ENCODE measurements at places on chromosomes 3 and 15.

DNA sequence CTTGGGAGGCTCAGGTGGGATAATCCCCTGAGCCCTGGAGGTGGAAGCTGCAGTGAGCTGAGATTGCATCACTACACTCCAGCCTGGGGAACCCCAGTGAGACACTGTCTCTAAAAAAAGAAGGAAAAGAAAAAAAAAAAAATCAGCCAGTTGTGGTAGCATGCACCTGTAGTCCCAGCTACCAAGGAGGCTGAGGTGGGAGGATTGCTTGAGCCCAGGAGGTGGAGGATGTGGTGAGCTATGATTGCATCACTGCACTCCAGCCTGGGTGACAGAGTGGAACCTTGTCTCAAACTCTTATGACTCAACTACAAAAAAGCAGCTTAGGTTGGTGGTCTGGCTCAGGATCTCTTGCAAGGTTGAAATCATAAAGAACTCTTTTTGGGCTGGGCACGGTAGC, 19.3 kb upstream of the GPX1 start:
- peak; percentile 13 for DNase-seq

GRCh38 chr3:89221924-89222323, 114.5 kb downstream of the EPHA3 start:
- no peak for DNase-seq

GRCh38 chr15:60313906-60314305, 83.9 kb downstream of the ANXA2 start:
- DNase-seq, result no peak

- DNase-seq, result no peak
Observed at GRCh38 chr3:3778641-3779270, 20.5 kb upstream of the LRRN1 start.
